ENCODE measurements at places on chromosomes 12 and 14. TPM values are rescaled to one million over a fixed set of nuclear protein-coding genes. Genes with fewer than 3 reads are reported as not detected.

- H3K27ac ChIP-seq, result no peak overlapping the region
- H3K4me3 ChIP-seq, result no peak overlapping the region
- no peaks in the 10 kb centered on the region for H3K36me3 ChIP-seq
- no peaks in the 10 kb centered on the region for H3K4me1 ChIP-seq
These were observed 19.3 kb upstream of the CDKN3 start for GRCh38 chr14:54377501-54377900.

Gene ANAPC7
- 45.1 TPM for total RNA-seq

Gene POTEM
- total RNA-seq, result not detected

Gene SOX5
- 20.1 TPM for total RNA-seq

- peaks cover 12% of the 10 kb centered on the region for H3K4me1 ChIP-seq
- H3K27me3 ChIP-seq, result no peaks in the 10 kb centered on the region
- peak overlapping the region; percentile 73 for H3K27ac ChIP-seq
- DNase-seq, result no peak
- H3K4me3 ChIP-seq, result no peak overlapping the region
These were observed 108.0 kb downstream of the AEBP2 start for GRCh38 chr12:19547271-19547671.

- no peaks in the 10 kb centered on the region for H3K27me3 ChIP-seq
- no peak overlapping the region for H3K4me3 ChIP-seq
- H3K36me3 ChIP-seq, result no peaks in the 10 kb centered on the region
- peak overlapping the region; percentile 70 for H3K27ac ChIP-seq
- peaks cover 3% of the 10 kb centered on the region for H3K4me1 ChIP-seq
- peak; percentile 67 for DNase-seq
These were observed 33.4 kb downstream of the VCPKMT start for GRCh38 chr14:50082784-50083466.

- no peak overlapping the region for H3K4me3 ChIP-seq
- H3K27ac ChIP-seq, result no peak overlapping the region
- no peaks in the 10 kb centered on the region for H3K27me3 ChIP-seq
- no peaks in the 10 kb centered on the region for H3K4me1 ChIP-seq
- DNase-seq, result no peak
These were observed 318.8 kb downstream of the NAV3 start for GRCh38 chr12:78149459-78149858.

GRCh38 chr14:67837011-67837624 lies 17.5 kb downstream of the RAD51B start:
- H3K27me3 ChIP-seq, result no peaks in the 10 kb centered on the region
- H3K4me1 ChIP-seq, result no peaks in the 10 kb centered on the region
- DNase-seq, result no peak
- no peaks in the 10 kb centered on the region for H3K36me3 ChIP-seq
- H3K4me3 ChIP-seq, result no peak overlapping the region

DNA sequence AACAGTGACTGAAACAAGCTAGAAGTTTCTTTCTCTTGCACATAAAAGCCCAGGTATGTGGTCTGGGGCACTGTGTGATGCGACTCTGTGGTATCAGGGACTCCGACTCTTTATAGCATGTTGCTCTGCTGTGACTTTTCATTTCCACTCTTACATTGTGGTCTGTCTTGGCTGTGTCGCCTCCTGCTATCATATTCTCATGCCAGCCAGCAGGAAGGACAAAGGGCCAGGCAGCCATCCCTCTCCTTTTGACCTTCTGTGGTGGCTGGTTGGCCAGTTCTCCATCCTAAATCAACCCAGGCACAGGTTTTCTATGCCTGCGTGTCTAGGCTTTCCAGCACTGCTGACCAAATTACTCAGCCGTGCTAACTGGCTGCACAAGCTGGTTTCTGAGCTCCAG lies 8.0 kb downstream of the ACAD10 start:
- peaks cover 53% of the 10 kb centered on the region for H3K36me3 ChIP-seq
- H3K4me3 ChIP-seq, result no peak overlapping the region
- no peak for DNase-seq
- H3K4me1 ChIP-seq, result no peaks in the 10 kb centered on the region
- no peaks in the 10 kb centered on the region for H3K27me3 ChIP-seq
- no peak overlapping the region for H3K27ac ChIP-seq

Gene SLC4A8
- total RNA-seq, result 2.5 TPM

Gene SUOX
- total RNA-seq, result 20.3 TPM

All from upper lobe of right lung (tissue), 1 donor.